ENCODE measurements at places on chromosomes 3 and 15.

GRCh38 chr3:12229896-12230295 lies 59.0 kb upstream of the PPARG start:
- no peak for DNase-seq

GRCh38 chr15:64997745-64998375 lies 8.1 kb upstream of the SPG21 start:
- no peak for DNase-seq

DNA sequence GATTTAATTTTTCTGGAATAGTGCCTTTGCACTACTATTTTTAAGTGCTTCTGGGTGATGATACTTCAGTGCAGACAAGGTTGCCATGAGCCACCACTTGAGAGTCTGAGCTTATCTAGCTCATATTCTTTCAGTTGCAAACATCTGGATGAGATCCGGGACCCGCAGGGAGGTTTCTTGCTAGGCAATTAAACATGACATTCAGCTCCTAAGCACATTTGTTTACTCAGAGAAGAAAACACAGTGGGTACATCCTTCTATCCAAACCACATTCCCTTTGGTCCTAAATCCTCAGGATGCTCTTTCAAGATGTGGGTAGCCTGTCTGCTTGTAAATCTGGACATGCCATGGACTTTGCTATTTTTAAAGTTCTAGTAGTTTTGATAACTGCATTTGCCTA lies 12.0 kb downstream of the PLSCR1 start:
- DNase-seq = no peak

- DNase-seq = no peak
Measured at GRCh38 chr3:102360183-102360860, 74.5 kb upstream of the ZPLD1 start.

GRCh38 chr3:50187750-50188149 lies 3.7 kb upstream of the GNAT1 start:
- DNase-seq = no peak

- no peak for DNase-seq
Measured at GRCh38 chr3:70383360-70383831, 71.0 kb upstream of the MDFIC2 start.

DNA sequence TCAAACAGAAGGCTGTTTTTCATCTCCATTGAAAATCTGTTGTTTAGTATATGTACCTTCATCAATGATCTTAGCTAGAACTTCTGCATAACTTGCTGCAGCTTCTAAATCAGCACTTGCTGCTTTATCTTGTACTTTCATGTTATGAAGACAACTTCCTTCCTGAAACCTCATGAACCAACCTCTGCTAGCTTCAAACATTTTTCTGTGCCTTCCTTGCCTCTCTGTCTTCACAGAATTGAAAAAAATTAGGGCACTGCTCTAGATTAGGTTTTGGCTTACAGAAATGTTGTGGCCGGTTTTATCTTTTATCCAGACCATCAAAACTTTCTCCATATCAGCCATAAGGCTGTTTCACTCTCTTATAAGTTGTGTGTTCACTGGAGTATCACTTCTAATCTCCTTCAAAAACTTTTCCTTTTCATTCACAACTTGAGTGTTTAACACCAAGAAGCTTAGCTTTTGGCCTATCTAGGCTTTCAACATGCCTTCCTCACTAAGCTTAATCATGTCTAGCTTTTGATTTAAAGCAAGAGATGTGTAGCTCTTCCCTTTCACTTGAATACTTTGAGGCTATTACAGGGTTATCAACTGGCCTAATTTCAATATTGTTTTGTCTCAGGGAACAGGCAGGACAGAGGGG lies 78.6 kb downstream of the IGSF11 start:
- no peak for DNase-seq

DNA sequence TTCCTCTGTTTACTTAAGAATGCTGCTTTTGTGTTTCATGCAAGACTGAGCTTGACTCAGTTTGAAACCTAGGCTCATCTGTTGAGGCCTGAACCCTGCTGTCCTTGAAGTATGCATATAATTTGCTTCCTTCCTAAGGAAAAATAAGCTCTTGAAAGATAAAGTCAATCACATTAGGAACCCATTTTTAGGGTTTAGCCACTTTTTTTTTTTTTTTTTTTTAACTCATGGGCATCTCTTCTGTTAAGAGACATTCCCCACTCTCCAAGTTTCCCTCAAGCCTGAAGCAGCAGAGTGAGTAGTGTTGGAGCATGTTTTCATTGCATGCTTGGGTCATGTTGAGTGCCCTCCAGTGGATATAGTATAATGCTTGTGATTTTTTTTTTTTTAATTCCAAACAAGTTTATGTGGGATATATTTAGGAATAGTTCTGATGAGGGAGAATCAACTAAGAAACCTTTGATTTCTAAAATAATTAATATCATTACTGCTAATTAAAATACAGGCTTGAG lies 3.6 kb downstream of the CTNNB1 start:
- DNase-seq = no peak

- no peak for DNase-seq
Measured at GRCh38 chr3:60094392-60094947, 1044.6 kb upstream of the CFAP20DC start.

DNA sequence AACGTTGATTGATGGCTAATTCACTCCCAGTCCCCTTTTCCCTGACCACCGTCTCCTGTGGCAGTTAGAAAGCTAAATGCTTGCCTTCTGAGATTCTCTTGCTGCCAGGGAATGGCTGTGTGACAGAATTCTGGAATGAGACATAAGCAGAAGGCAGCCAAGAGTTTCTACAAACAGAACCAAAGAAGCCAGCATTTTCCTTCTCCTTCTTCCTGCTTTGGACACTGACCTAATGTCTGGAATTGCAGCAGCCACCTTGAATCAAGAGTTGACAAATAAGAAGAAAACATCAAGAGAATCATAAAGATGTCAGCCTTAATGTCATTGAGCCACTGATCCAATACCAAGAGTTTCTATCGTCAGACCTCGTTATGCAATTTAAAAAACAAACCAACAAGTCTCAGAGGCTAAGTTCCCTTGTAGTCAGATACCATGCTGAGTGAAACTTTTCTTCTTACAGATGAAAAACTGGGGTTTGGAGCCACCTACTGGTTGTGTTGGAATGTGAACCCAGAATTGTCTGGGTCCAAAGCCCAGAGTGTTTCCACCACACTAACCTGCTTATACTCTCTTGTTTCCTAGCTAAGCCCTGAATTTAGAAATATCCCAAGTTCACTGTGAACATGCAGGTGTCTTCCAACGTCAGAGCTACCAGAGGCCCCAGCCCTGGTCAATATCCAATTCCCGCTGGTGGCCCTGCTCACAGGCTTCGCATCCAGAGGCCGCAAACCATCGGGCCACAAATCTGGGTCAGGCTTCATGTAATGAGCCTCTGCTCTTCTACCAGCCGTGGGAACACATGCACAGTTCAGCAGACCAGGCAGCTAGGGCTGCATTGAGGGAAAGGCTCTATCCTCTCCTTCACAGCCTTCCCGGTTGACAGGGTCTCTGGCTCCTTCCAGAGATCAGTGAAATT lies 42.5 kb downstream of the MCF2L2 start:
- no peak for DNase-seq

DNA sequence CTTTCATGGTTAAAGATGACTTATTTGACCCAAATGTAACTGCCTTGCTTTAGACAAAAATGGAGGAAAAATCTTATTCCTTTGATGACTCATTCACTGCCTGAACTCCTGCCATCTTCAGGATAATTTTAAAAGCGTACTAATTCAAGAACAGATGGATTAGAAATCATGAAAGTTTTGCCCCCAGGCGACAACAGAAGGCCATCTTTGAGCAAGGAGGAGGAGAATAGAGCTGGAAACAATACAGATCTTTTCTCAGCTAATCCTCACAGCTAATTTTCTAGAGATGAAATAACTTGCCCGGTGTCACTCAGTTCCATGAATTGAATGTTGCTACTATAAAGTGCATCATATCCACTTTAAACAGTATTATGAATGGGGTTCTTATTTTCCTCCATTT lies 324.7 kb upstream of the RARB start:
- no peak for DNase-seq

GRCh38 chr3:16536344-16536663 lies 22.8 kb upstream of the RFTN1 start:
- DNase-seq = no peak

- DNase-seq = no peak
Measured at GRCh38 chr3:54214845-54215244, 92.5 kb downstream of the CACNA2D3 start.

DNA sequence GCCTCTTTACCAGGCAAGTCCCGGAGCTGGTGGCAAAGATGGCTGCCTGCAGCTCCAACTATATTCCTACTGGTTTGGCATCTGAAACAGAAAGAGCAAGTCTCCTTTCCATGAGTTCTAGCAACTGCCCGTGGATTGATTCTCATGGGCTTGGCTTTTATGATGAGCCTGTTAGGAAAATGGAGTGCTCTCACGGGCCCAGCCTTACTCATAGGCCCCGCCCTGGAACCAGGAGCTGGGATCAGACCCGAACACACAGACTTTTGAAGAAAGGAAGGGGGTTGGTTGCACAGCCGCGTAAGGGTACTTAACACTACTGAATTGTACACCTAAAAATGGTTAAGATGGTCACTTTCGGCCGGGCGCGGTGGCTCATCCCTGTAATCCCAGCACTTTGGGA lies 2.9 kb downstream of the NRROS start:
- no peak for DNase-seq

All from stimulated activated CD8-positive, alpha-beta memory T cell treated with anti-CD3 and anti-CD28 coated beads, Interleukin-4, amount 100 ng/mL, for 1 hour (primary cell).